ENCODE measurements at places on chromosomes 7 and 10. TPM values are rescaled to one million over a fixed set of nuclear protein-coding genes. Genes with fewer than 3 reads are reported as not detected.

ABCB8 gene
- 26.7 TPM for total RNA-seq

CAV1 gene
- total RNA-seq, result 79.9 TPM

DLX6 gene
- total RNA-seq, result not detected

MYL10 gene
- not detected for total RNA-seq

SPDYE17 gene
- total RNA-seq, result not detected

DNA sequence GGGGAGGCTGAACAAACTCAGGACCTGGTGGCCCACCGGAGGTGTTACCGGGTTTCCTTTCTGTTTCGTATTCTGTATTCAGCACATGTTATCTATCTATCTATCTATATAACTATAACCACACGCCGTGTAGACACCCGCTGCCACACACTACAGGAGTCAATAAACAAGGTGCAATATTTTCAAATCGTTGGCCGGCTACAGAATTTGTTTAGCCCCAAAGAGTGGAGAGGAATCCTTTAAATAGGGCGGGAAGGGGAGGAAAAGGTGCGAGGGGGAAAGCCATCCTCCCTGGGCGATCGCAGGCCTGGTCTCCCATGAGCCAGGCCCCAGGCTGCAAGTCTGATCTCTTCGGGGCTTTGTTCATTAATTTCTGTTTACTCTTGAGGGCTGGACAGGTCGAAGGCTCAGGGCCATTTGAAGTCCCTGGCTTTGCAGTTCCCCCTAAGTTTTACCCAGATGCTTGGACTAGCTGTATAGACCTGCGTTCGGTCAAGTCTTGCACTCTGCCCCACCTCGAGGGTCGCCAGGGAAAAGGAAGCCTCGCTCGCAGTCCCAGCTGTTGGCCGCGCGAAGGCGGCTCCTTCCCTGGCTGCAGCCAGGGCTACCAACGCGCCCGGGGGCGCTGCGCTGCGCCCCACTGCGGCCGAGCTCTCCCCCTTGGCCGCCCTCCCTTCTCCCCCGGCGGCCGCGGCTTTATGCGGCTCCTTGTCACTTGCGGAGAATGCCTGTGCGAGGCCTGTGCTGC lies 3.8 kb downstream of the NKX2-3 start:
- DNase-seq, result peak; percentile 82

GRCh38 chr7:148461392-148462179 lies 129.0 kb upstream of the C7orf33 start:
- DNase-seq, result no peak

GRCh38 chr7:29894256-29894655 lies 87.9 kb downstream of the WIPF3 start:
- no peak for DNase-seq

DNA sequence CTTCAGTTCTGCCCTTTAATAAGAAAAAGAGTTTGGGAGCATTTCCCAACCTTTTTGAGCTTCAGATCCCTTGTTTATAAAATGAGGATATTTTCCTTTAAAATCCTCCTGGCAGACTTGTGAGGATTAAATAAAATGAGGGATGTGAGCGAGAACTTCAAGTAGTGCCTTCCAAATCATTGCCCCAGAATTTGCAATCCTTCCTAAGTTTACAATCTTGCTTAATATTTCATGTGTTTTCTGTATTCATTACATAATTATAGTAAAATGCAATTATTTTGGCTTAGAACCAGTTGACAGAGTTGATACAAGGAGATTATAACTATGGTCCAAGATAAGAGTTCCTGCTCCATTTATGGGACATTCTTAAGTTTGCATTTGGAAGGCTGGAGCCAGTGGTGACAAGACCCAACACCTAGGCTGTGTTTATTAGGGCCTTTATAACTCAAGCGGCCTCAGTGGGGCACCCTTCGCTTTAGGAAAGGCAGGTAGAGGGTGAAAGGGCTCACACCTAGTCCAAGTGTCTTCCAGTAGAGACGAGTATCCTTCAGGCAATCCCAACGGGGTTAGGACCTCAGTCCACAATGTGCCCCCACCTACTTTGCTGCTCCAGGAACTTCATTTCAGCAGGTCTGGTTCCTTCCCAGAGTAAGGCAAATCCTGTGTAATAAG lies 317.5 kb downstream of the WDR11 start:
- peak; percentile 15 for DNase-seq

- DNase-seq, result no peak
Observed at GRCh38 chr7:105267244-105267643, 121.5 kb downstream of the SRPK2 start.

GRCh38 chr7:3397324-3397723 lies 96.3 kb downstream of the SDK1 start:
- no peak for DNase-seq

GRCh38 chr10:2920168-2920567 lies 147.2 kb upstream of the PFKP start:
- no peak for DNase-seq

DNA sequence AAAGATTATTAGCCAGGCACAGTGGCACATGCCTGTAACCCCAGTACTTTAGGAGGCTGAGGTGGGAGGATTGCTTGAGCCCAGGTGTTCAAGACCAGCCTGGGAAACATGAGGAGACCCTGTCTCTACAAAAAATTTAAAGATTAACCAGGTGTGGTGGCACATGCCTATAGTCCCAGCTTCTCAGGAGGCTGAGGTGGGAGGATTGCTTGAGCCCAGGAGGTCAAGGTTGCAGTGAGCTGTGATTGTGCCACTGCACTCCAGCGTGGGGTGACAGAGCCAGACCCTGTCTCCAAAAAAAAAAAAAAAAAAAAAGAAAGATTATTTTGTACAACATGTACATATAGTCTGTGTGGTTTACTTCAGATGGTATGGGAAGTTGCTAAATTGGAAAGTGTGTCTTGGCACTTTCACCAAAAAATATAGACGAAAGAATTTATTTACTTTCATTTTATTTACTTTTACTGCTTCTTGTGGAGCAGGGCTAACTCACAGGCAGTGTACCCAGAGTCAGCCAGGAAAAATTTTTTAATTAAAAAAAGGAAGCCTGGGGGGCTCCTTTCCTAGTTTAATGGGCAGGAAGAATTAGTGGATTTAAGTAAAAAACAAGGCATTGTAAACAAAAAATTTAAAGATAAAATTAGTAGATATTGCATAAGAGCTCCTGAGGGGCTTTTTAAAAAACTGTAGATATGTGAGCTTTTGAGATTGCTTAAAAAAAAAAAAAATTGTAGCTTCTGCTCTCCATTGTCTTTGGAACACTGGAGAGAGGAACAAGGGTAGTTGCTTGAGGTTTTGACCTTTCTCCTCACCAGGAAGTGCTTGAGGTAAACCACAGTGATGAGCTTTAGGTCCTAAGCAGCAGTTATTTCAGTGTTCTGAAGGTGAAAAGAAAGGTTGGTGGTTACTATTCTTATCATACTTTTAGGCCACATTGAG lies 44.6 kb upstream of the VDAC2 start:
- no peak for DNase-seq

GRCh38 chr10:27457966-27458365 lies 46.1 kb upstream of the RAB18 start:
- no peak for DNase-seq

DNA sequence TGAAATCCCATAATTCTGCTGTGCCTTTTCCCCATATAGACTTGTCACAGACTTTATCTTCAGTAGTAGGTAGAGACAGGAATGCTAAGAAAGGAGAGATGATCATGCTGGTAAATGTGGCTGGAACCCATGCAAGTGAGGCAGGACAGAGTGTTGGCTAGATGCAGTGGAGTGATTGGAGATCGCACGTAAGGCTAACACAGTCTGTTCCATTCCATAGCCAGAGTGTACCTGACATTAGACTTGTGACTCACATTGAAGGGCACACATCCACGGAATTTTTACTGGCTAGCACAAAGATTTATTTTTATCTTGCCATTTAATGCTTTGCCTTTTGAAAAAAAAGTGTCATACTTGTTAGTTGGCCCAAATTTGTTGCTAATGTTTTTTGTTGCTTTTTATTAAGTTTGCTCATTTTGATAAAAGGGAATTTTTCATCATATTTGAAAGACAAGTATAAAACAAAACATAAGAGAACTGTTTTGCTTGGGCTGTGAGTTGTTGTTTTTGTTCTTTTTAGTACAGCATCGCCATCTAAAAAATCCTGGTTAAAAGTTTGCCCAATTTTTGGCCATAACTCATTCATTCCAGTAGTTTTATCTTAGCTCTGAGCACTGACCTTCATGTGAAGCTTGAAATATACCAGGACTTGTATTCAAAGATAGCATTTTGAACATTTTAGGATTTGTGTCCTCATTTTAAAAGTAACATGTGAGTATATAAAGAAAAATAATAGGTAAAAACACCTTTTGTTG lies 81.0 kb downstream of the CPED1 start:
- no peak for DNase-seq

DNA sequence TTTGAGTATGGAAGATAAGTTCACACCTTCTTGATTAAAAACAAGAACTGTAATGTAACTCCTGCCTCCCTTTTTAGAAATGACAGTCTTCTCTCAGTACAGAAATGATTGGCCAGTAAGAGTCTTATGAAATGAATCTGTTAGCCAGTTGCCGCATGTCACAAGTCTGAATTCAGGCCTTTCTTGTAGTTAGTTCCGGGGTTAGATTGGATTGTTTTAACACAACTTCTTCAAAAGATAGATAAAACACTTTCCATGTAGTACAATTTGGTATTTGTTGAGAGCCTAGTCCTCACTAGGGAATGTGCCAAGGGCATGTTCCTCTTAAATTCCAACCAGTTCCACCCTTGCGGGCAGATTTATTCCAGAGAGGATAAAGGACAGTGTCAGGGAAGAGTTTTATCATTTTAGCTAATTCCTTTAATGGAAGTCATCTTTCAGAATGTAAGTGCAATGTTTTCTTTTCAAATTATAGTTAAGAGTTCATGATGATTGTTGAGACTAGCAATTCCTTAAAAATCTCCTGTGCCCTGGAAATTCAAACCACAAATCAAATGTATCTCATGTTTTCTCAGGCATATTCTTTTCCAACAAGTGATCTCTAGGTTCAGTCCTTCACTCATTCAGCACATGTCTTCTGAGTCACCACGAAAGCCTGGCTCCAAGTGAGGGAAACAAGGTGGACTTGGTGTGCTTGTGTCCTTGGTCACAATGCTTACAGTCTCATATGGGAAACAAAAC lies 4.1 kb downstream of the FHIP2A start:
- no peak for DNase-seq

- DNase-seq, result peak; percentile 54
Observed at GRCh38 chr10:44908066-44908749, 2.9 kb upstream of the TMEM72 start.

- peak; percentile 66 for DNase-seq
Observed at GRCh38 chr7:151566897-151567320, 47.2 kb upstream of the RHEB start.

GRCh38 chr7:33836797-33837355 lies 68.5 kb upstream of the BMPER start:
- peak; percentile 38 for DNase-seq

DNA sequence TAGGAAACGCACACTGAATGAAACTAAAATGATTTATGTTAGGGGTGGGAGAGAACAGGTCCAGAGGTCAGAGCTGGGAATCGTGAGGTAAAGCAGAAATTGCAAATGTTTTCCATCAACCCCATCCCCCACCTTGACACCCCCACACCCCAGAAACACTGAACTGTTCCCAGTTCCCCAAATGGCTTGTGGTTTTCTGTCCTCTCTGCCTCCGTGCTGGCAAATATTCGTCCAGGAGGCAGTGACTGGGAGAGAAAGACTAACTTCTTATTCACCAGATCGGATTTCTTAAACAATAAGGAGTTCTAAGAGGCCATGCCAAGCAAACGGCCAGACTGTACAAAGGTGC lies 730 bp upstream of the RASSF4 start:
- peak; percentile 31 for DNase-seq

GRCh38 chr10:17340144-17340829 lies 112.2 kb downstream of the VIM start:
- DNase-seq, result no peak

DNA sequence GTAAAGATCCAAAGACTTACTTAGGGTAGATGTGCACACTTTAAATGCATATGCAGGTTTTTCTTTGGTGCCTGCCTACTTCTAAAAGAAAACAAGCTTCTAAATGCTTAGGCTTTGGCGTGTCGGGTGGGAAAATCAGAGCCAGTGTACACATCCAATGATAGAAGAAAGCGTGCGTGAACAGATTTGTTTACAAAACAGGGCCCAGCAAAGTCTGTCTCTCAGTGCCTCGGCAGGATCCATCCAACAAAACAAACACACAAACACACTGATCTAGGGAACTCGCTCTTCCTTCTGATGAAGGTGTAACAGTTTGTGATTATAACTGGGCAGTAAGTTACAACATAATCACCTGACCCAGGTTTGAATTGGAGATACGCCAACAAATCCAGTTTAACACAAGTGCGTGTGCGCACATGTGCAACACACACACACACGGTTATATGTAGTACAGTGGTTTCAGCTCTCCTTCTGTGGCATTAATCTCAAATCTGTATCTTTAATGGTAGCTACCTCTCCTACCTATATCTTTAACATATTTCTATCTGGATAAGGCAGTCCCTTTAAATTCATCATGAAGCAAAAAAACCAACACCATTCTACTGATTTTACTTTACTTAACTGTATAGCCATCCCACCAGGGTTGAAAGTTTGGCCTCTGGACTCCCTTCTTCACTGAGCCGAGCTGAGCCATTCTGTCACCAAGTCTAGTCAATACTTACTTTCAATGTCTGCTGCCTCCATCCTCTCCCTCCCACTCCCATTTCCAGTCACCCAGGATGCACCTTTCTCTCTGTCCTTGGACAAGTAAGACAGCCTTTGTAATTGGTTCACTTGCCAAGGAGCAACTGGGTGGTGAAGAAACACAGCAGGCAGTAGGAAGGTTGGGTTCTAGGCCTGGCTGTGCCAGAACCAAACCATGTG lies 184.4 kb upstream of the KLF14 start:
- DNase-seq, result no peak
